Prostate gland (tissue), 2 donors: ENCODE measurements at places on chromosomes 4 and X. TPM values are rescaled to one million over a fixed set of nuclear protein-coding genes. Genes with fewer than 3 reads are reported as not detected.

Gene MUC7
- total RNA-seq: not detected

Gene PTCHD1
- 5.3 TPM for total RNA-seq

Gene NEXMIF
- total RNA-seq: 1.2 TPM

Gene ATP2B3
- 0.85 TPM for total RNA-seq

Gene TMEM271
- not detected for total RNA-seq

Gene RAB40AL
- 0.59 TPM for total RNA-seq

Gene AWAT2
- total RNA-seq: not detected

Gene NOX1
- 0.14 TPM for total RNA-seq

Gene NUDT10
- 127 TPM for total RNA-seq

Gene FMR1NB
- 15.3 TPM for total RNA-seq

Gene CT55
- not detected for total RNA-seq

Gene PLA2G12A
- total RNA-seq: 122 TPM

Gene FAM200B
- total RNA-seq: 52.5 TPM

Gene DDX53
- 2.3 TPM for total RNA-seq

Gene SLC25A43
- 7.4 TPM for total RNA-seq

Gene KANTR
- 27.9 TPM for total RNA-seq

Gene MAGEA9B
- not detected for total RNA-seq
